NCI-H2171 treated with DMSO at 0.1 percent for 48 hours (cell line): ENCODE measurements at places on chromosomes 3 and 15.

DNA sequence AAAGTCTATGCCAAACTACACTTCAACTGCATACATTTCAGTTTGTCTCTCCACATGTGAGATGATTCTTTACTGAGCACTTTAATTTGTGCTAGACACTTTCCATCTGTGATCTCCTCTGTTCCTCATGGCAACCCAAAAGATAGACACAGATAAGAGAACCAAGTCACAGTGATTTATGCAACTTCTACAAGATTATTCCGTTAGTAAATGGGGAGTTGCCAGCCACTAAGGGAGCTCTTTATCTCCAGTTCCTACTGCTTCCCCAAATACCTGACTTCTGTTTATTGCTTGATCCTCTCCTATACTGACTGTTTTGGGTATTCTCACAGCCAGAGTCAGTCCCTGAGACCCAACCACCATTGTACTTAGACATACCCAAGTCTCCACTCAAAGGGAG is 24.1 kb upstream of the AKAP13 start:
- no peak for DNase-seq

GRCh38 chr3:34783876-34784275 is 855.4 kb upstream of the ARPP21 start:
- DNase-seq = no peak

- DNase-seq = no peak
Observed at GRCh38 chr3:48122504-48122903, 65.7 kb downstream of the CDC25A start.

DNA sequence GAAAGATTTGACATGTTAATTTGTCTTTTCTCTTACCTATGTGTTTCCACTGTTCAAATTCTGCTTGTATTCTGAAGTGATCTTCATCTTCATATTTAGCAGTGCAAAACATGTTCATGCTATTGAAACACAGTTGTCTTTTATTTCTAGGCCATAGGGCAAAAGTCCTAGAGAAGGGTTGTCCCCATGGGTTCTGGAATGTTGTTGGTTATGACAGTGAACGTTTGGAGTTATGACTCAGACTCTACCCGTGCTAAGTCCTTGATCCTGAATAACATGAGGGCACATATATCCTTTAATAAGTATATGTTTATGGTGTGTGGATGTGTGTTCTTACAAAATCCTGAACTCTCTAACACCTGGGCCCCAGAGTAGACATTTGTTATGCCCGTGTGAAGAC is 23.0 kb upstream of the ARPP21 start:
- no peak for DNase-seq

DNA sequence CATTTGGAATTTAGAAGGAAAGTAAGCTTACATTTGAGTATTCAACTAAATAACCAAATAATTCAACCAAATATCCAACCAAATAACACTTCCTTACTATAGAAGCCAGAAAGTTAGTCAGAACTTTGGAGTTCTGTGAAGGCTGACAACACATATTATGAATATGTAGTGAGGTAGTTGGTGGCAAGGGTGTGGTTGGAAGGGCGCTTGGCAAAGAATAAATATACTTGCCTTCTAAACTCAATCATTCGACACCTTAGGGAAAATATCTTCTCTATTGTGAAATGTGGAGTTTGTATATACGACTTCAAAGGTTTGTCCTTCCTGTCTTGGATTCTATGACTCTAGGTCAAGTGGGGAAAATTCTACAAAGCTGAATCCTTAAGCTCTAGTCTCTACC is 111.7 kb upstream of the OSTN start:
- DNase-seq = no peak

- no peak for DNase-seq
Observed at GRCh38 chr3:3177861-3178497, 1.5 kb downstream of the CRBN start.

- DNase-seq = no peak
Observed at GRCh38 chr3:140585828-140586227, 92.0 kb upstream of the TRIM42 start.
